ENCODE measurements at places on chromosomes 4 and X.

GRCh38 chrX:131987252-131987651, 35.9 kb upstream of the STK26 start:
- no peak for DNase-seq

- DNase-seq: no peak
These were observed 36.0 kb downstream of the ADGRG2 start for GRCh38 chrX:19086102-19086772.

DNA sequence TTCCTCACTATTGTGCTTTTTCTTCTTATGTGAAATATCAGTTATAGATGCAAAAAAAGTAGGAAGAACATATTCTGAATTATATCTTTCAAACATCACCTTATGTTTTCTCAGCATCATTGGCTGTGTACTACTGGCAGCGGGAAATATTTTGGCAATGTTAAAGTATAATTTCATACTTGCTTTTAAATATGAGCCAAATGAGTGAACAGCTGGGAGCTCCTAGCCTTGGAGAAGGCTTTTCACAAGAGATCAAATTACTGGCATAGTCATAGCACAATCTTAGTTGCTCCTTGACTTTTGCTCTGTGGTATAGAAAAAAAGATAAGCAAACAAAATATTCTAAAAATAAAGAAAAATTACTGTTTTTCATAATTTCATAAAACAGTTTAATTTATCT, 1575.8 kb upstream of the PABPC4L start:
- peak; percentile 65 for DNase-seq

- DNase-seq: no peak
These were observed 177.1 kb downstream of the FGF13 start for GRCh38 chrX:138534410-138534809.

- DNase-seq: no peak
These were observed 85.4 kb downstream of the WFS1 start for GRCh38 chr4:6355052-6355451.

DNA sequence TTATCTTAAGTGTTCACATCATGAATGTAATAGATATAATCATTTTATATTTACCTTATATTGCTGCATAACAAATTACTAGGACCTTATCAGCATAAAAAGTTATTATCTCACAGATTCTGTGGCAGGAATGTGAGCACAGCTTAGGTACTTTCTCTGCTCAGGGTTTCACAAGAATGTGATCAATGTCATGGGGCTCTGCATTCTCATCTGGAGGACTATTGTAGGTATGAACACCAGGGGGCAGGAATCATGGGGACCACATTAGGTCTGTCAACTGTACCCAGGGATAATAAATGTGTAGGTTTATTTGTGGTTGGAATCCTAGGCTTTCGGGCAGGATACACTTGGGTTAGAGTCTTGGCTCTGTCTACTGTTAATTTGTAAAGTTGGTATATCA, 519.2 kb downstream of the ARAP2 start:
- DNase-seq: no peak

GRCh38 chrX:24294619-24295018, 19.2 kb downstream of the SUPT20HL2 start:
- DNase-seq: no peak

Data from NCI-H2171 (cell line).